ENCODE measurements at places on chromosomes 5 and 9.

DNA sequence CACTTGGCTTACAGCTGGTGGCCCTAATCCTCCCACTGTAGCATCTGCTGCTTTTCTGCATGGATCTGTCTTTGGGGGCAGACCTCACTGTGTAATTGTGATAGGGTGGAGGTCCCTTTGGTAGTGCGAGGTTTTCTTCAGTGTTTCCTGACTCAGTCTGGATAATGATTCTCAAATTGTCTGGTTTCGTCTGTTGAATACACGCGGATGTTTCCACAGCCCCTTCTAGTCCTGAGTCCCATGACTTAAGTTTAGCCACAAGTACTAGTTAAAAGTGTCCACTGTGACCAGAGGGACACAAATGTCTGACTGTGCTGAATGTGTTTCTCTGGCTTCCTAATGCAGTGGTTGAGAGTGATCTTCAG lies 70.5 kb downstream of the LMNB1 start:
- no peak for DNase-seq

DNA sequence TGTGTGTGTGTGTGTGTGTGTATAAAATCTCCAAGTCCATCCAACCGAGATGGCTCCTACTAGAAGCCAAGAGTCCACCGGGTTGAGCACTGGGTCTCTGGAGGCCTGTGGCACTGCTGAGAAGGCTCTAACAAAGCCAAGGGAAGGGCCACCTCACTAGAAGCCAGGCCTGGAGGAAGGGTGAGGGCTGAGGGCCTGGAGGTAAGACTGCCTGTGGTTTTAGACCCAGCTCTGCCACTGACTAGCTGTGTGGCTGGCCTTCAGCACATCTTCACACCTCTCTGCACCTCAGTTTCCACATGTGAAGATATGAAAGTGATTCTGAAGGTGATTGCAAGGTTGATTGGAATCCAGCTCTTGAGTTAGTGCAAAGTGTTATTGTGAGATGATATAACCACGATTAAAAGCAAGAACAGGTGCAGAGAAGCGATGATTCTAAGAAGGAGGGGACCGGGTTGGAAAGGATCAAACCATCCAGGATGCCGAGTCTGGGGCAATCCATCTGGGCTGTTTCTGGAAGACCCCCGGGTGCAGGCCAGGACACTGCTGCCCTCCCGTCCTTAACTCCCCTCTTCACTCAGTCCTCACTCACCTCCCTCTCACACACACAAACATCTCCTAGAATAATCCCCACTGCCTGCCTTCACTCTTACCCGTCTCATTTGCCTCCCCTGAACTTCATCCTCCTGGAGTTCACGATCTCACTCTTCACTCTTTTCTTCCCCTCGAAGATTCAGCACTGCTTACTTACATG lies 2.3 kb downstream of the IL4 start:
- no peak for DNase-seq

- no peak for DNase-seq
Measured at GRCh38 chr5:17243287-17244063, 26.0 kb downstream of the BASP1 start.

GRCh38 chr5:142719836-142720370 lies 34.0 kb upstream of the FGF1 start:
- no peak for DNase-seq

- DNase-seq: no peak
Measured at GRCh38 chr5:88539693-88540365, 271.2 kb upstream of the TMEM161B start.

DNA sequence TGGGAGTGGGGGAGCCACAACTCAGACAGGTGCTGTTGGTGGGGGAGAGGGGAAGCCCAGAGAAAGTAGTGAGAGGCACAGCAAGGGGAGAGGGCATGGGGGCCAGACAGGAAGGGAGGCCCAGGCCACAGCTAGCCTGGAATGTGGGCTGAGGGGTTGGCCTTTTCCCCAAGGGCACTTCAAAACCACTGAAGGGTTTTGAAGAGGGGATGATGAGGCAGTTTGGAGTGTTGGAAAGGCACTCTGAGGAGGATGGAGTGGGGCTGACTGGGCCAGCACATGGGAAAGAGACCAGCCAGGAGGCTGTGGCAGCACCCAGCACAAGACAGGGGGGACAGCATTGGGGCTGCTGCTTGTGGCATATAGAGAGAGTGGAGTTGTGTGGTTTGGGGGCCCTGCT lies 3.8 kb downstream of the PSD2 start:
- DNase-seq: no peak

DNA sequence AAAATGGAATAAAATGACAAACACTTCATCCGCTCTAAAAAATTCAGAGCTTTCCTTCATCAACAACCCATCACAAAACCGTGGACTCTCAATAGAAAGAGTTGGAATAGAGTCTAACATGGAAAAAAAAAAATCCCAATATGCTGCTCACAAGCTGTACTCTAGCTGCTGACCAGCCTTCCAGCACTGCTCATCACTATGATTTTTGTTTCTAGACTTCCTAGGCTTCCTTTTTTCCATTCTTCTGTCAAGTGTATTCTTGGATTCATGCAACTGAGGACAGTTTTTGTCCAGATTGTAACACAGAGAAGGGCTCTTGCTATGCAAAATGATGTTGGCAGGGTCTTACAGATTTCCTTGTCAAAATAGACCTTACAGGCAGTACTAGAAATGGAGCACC lies 34.5 kb downstream of the RFK start:
- no peak for DNase-seq

DNA sequence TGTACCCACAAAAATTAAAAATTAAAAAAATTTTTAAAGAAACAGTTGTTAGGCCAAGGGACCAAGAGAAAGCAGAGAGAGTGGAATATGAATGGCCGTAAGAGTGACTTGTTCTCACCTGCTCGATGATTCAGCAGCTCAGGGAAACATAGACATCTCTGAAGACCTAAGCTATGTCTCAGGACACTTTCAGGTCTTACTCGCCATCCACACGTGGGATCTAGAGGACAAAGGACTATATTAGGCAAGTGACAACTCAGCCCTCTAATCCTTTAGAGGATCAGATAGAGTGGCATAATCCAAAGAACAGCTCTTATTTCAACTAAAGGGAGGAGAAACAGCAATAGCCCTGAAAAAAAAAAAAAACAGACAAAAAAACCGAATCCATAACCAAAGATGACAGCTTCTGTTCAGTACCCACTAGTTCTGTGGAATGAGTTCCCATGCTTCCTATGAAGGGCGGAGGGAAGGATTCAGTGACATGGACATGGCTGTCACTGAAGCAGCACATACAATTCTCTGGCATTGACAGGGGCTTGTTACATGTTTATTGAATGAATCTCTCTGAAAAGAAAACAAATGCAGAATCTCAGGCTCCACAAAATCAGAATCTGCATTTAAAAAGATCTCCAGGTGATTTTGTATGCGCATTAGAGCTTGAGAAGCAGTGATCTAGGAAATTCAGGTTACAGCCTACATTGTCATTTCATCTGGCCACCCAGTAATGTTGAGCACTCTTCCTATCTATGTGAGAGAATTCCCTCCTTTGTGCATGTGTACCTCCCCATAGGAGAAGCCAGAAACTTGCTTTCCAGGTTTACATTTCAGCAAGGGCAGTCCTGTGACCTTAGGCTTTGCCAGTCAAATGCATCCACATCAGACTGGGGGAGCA lies 96.0 kb downstream of the KIAA1958 start:
- DNase-seq: no peak

DNA sequence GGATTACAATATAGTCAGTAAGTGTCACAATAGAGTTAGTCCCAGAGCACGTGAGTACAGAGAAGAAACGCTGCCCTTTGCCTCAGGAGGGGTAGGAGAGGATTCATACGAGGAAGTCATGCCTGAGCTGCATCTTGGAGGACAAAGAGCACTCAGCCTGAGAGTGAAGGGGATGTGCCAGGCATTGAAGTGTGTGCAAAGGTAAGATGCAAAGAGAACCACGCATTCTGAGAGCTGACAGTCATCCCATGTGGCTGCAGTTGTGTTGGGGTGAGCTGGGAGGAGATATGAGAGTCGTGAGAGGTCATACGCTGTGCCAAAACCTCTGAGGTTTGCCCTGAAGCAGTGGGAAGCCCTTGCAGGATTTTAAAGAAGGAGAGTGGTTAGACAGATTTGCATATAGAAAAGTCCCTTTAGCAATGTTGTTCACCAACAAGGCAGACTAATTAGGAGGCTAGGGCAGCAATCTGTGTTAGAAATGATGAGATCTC lies 97.5 kb downstream of the PIP5K1B start:
- no peak for DNase-seq

GRCh38 chr9:104944871-104945270 lies 16.9 kb upstream of the ABCA1 start:
- no peak for DNase-seq

DNA sequence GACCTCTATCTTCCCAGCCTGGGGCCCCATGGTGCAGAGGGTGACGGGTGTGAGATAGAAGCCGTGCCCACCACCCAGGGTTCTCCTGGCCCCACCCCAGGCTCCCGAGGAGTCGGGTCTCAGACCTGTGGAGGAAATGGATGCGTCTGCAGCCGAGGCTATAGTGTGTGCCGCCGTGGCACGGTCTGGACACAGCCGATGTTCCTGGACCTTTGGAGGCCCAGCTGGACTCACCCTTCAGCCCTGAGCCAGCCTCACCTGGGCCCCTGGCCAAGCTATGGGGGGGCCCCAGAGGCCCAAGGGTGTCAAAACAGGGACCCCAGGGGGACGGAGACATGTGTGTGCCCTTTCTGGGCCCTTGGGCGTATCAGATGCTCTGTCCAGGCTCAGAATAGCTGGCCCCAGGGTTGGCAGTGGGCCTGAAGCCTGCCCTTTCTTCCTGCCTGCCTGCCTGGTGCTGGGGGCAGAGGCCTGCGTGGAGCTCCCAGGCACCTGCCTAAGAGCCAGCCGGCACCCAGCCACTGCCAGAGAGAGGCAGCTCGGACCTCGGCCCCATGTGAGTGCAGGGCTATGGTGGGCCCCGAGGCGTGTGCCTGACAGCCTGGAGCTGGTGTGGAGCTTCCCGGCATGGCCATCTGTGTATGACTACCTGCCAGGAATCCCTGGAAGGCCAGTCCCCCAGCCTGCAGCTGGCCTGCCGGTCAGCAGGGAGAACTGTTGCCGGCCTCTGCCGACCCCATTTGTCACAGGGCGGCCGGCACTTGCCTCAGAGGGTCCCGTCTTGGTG lies 41.8 kb downstream of the KCNT1 start:
- DNase-seq: no peak

DNA sequence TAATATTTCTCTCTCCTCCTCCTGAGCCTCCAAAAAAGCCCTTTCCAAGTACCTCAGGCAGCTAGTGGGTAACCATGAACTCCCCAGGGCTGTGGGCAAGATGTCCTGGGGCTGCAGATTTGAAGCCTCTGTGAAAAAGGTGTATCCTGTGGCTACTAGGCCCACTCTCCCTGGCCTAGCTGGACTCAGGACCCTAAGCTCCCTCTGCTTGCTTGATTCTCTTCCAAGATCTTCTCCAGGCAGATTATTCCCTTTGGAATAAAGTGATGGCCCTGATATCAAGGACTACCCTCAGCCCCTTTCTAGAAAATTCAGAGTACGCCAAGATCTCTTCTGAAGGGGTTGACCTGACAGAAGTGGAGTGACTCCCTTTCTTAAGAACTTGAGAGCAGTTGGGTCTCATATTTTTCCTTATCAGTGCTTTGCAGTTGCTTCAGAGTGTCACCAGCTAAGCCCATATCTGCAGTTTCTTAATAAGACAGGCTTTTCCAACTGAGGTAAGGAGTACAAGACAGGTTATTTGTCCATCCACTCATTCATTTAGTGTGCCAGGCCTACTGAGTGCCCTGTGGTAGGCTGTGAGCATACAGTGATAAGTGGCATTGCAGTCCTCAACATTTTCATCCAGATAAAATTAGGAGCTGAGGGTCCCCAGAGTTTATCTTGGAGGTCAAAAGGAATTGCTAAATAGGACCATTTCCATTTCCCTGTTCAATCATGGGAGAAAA lies 42.5 kb downstream of the CYSTM1 start:
- no peak for DNase-seq

GRCh38 chr5:1228120-1228519 lies 2.9 kb downstream of the SLC6A18 start:
- no peak for DNase-seq

- no peak for DNase-seq
Measured at GRCh38 chr5:55427157-55427556, 107.6 kb downstream of the PLPP1 start.

DNA sequence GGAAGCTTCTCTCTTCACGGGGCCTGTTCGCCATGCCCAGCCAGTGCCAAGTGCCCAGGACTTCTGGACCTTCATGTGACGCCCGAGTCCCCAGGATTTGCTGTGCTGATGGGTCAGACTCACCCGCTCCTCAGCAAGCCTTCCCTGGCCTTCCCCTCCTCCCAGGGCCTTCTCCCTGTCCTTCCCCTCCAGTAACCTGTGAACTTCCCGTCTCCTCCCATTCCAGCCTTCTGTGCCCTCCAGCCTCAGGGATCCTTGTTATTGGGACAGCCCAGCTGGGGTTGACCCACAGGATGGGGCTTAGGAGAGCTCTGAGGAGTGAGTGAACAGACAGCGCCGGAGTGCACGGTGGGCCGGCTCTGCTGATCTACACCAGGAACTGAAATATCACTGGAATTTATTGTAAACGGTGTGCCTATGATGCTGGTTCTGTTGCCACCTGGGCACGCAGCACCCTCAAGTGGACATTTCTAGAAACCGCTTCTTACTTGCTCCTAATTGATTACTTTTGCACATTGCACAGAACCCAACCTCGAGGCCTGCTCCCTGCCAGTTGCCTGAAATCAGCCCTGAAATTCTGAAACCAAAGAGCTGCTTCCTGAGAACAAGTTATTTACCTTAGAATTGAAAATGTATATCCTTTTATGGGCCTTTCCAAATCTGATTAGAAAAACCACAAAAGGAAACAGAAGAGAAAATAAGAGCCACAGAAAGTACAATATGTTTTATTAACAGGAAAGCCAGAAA lies 1.5 kb downstream of the SPAAR start:
- DNase-seq: no peak

DNA sequence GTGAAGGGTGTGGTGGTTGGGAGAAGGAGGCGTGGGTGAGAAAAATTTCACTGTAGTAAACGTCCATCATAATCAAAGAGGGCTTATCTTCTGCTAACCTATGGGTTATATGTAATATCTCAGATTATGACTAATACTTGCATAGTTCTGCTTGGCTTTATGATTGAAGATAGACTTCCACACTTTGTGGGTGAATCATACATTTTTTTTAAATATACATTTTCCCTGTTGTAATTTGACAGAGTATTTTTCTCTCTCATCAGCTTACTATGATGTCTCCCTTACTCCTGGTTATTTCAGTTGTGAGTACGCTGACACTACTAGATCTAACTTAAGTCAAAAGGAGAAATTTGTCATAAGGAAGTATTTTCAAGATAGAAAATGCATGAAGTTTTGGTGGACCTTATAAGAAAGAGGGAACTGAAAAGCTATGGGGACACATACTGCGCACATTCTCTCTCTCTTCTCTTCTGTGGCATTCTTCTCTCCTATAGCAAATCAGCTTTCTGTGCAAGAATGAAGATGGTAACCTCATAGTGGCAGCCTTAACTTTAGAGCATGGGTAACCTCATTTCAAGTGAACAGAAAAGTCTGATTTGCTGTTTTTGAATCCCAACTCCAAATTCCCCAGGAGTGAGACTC lies 4.9 kb upstream of the JAK2 start:
- DNase-seq: no peak

- no peak for DNase-seq
Measured at GRCh38 chr9:84819491-84819991, 150.0 kb downstream of the NTRK2 start.

- DNase-seq: no peak
Measured at GRCh38 chr9:14937216-14937615, 27.0 kb upstream of the FREM1 start.

All from right renal pelvis (tissue), 4 donors.